ENCODE measurements at places on chromosomes 16 and 17.

- DNase-seq, result no peak
These were observed 13.4 kb downstream of the CMC2 start for GRCh38 chr16:80993307-80993706.

DNA sequence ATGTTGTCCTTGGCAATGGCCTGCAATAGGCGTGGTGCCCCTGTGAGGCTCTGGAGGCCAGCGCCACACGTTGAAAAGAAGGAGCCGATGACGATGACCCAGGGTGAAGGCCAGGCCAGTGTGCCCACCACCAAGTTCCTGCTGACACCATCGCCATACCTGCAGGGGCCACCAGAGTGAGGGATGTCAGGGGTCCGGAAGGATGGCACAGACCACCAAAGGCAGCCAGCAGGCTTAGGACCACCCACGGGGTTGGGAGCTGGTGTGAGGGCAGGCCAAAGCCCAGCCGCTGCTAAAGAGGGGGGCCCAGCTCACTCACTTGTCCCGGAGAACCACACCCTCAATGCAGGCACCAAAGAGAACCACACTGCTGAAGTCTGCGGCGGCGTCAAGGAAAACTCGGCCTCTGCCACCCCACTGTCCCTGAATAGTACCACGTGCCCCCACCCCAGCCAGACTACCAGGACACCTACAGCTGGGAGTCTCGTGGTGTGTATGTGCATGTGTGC lies 6.5 kb upstream of the LCAT start:
- DNase-seq, result no peak

- no peak for DNase-seq
These were observed 204.9 kb downstream of the C16orf78 start for GRCh38 chr16:49578435-49579024.

- peak; percentile 93 for DNase-seq
These were observed at the start of gene CEP95 for GRCh38 chr17:64506576-64507412. CEP95 (plus strand) TSS chr17:64506977; CDS start chr17:64507098, 121 bp downstream.

DNA sequence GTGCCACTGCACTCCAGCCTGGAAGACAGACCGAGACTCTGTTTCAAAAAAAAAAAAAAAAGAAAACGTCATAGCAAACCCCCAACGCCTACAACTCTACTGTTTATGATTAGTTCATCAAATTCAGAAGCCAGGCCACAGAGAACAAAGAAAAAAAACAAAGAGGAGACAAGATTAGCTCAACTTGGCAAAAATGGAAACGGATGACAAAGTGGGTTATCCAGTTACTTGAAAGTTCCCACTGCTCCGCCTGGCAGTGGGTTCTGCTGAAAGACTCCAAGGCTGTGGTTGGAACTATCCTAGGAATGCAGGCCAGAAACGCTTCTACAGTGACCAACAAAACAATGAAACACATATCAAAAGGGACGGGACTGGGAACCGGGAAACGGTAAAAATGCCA lies 53.1 kb downstream of the MRM3 start:
- DNase-seq, result no peak

DNA sequence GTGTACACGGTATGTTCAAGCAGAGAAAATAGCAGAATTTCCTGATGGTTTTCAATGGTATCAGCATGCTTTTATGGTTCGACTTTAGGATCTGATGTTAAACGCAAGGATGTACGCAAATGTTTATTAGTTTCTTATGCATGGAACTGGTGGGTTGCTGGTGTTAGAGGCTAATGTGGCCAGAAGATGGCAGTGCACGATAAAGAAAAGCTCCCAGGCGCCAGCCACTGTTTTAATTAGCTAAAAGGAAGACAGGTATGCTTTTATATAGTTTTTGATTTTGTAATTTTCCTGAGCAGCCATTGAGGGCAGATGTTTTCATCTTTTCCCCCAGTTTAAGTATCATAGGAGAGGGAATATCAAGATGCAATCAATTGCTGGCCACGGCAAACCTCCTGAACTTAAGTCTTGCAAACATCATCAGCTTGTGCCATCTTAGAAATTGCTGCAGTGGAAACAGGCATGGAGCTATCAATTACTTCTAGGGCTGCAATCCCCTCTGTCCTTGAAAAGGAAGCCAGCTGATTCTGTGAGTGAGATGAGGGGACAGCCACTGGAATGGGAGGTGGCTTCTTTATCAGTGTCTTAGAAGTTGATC lies 648.5 kb upstream of the RBFOX1 start:
- DNase-seq, result no peak

DNA sequence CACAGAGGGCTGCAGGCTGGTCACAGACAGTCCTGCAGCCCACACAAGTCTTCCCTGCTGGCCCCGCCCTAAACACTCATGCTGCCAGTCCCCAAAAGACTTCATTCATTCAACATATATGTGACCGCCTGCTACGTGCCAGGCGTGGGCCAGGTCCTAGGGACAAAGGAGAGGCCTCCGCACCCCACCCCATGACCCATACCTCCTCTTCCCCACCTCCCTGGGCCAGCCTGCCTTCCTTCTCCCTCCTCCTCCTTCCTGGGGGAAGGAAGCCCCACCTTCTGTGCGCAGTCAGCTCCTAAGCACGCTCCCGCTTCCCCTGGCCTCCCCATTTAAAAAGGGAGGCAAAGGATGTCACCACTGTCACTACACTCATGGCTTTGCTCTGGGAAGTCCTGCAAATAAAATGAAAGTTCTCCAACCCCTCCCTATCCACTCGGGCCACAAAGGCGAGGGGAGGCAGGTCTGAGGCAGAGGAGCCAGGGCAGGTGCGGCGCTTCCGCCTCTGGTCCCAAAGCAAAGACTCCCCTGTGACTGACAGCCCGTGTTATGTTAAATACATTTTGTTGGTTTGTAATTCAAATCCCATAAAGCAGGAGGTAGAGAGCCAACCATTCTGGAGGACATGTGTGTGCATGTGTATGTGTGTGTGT lies 9.0 kb downstream of the DNAAF8 start:
- DNase-seq, result no peak

DNA sequence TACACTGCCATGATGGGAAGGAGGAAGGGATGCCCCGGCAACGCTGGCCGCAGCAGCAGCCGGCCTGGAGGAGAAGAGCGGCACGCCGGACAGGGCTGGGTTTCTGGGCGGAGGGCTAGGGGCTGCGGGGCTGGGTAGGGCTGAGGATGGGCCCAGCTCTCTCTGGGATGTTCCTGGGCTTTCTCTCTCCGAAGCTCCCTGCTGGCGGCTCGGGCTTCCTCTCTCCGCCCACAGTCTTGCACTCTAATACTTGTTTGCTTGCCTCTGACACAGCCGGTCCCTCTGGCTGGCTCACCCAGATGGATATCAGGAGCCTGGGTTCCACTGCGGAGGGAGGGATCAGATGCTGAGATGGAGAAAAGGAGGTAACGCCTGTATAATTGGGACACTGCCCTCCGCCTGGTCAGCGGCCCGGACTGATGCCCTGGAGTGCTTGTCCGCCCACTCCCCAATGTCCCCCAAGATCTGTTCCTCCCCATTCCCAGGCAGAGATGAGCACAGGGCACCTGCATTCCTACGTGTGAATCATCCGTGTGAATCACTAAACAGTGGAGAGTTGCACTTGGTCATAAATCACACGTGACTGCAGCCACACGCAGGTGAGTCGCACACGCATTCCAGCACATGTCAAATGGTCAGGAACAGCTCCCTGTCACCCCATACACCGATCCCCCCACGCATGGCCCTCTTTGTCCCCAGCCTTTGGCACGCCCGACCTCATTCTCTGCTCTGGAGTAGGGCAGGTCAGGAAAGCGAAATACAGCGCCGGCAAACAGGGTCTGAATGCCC lies at the start of gene ALOXE3:
Gene ALOXE3 (minus strand): TSS at position 535 of the 789 bp plus-strand sequence. CDS start 524 bp downstream, at position 11.
- no peak for DNase-seq

DNA sequence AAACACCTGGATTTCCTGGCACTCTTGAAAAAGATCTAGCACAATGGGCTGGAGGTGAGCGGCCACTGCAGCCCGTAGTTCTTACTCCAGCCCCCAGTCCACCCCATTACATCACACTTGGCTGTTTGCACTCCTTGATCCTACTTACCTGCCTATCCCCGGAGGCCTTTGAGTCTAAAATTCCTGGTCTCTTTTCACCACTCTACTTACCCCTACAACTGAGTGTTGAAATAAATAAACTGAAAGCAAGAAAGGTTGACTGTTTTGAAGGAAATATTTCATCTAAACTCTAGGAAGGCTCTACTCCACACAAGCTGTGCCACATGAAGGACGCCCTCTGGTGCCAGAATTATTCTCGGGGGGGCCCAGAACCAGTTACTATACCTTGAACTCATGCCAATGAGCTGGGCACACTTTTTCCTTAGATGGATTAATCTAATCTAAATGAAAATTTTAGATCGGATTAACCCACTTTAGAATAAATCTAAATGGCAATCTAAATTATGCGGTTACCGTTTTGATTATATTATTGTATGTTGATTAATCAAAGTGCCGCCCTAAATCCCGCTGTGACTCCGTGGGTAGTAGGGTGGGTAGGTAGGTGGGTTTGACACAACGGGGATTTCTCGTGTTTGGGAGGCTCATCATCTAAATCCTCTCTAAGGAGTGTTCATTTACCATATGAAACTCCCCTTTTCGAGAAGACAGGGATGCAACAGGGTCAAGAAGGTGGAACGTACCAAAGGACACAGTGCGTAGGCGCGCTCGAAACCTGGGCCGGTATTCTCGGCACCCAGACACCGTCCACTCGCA lies 651 bp upstream of the EIF1 start:
- peak; percentile 47 for DNase-seq

DNA sequence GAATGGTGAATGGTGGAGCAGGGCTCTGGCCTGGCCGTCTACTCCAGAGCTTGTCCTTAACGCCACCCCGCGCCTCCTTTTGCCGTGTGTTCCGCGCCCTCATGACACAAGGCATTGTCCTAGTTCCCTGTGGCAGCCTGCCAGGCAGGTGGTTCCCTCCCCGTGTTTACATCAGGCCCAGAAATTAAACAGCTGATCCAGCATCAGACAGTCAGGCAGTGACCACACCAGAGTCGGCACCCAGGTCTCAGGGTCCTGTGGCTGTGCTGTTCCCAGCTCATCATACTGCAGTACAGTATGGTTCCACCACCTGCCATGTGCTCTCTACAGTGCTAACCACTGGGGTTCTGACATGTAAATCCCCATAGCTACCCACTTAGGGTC lies 119.7 kb downstream of the RAB11FIP4 start:
- DNase-seq, result no peak

DNA sequence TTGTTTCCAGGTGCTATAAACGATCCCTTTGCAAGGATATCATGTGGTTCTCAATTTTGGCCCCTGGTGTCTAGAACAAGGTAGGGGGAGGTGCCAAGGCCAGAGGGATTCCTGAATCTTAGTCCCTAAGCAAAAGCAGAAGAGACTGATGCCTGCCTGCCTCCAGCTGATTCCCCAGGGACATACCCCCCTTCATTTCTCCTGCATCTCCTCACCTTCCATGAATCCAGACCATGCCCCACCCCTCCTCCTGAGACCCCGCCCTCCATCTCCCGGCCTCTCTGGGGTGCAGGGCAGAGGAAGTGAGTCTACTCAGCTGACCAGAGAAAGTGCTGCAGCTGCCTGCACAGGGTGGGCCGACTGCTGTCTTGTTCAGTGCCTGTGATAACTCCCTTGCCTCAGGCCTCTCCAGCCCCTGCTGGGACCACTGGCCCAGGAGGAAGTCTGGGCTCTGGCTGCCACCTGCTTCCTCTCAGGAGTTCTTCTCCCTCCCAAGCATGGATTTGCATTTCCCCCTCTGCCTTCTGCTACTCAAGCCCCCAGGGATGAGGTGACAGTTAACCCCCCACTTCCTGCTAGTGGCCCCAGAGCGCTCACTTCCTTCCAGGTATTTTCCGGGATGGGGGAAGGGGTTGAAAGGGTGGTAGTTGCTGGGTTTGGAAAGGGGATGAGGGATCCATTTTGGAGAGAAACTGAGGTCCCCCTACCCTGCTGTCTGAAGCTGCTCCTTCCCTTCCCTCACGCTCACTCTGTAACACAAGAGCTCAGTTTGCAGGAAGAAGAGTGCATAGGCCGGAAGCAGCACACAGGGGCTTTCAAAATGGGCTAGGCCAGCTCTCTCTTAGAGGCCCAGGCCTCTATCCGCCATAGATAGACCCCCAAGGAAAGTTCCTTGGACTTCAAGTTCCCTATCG lies 10.5 kb upstream of the TSPOAP1 start:
- no peak for DNase-seq

DNA sequence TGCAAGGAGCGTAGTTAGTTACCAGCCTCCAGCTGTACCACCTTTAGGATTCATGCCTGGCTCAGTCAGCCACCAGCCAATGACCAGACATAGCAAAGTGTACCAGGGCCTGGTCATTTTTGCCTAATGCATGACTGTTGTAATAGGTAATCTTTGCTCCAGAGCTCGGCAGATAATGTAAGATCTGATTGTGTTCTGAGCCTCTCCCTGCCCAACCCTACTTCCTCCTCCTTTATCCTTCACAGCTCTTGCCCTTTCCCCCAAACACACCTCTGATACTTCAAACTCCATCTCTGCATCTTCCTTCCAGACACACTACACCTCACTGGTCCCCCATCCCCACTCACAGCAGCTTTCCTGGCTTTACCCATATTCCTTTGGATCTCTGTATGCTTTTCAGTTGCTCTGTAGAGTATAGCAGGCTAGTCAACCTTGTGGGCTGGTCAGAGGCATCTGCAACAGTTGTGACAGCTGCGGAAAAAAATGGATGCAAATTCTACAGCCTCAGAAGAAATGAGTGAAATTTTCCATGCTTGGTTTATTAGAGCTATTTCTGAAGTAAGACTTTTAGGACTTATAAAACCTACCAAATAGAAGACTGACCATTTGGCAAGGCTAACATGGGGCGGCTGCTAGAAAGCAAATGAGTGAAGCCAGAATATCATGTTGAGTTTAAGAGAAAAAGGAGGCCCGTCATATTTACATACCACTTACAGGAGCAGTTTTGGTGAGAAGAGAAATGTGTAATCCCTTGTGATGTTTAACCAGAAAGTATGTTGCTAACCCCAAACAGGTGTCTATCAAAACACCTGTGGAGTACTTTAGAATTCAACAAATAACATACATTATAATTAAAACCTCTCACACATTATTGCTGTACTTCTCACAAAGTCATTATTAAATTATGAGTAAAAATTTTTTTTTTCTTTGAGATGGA lies 19.9 kb upstream of the C16orf87 start:
- DNase-seq, result no peak

- no peak for DNase-seq
These were observed 33.0 kb downstream of the GINS3 start for GRCh38 chr16:58425245-58425644.

DNA sequence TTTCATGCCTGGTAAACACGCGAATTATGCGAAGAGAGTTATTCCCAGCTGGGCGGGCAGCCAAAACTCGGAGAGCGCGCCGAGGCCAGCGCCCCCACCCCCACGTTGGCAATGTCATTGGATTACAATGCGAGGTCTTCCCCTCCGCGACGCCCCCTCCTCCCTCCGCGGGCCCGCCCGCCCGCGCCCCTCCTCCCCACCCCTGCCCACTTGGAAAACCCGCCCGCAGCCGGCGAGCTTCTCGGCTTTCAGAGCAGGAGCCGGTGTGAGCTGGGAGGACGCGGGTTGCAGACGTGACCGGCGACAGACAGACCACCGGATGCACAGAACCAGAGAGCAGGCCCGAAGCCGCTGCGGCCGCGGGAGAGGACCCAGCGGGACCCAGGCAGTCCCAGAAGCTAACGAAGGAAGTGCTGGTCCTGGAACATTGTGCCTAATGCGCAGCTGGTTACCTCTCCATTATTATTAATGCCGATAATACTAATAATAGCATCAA lies 4.0 kb downstream of the NOG start:
- DNase-seq, result no peak
